Brain microvascular endothelial cell (primary cell): ENCODE measurements at places on chromosomes 2 and 18.

DNA sequence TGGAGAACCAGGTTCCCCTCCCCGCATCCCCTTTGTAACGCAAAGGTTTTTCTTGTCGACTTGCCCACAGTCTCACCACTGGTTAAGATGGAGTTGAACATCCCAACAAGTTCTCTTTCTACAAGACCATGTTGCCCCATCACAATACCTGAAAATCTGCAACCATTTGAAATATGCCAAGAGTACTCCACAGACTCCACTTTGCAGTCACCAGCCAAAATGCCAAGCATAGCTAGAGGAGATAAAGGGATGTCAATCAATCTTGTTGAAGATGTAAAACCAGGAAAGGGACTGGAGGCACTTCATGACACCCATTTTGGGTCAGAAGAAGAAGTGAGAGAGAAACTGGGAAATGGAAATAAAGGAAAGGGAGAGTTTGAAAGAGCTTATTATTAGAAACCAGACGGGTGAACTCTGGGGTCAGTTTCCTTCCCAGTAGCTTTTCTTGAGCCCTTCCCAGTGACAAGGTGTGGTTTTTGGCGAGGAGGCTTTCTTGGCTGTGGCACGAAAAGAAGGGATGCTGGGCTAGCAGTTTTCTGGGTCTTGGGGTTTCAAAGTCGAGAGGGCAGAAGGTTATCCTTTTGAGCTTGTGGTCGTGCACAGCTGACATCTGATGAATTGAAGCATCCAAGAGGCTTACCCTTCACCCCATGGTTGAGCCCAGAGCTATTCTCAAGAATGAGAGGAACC, 79.3 kb downstream of the ACAA2 start:
- no peak for DNase-seq

GRCh38 chr2:230961091-230961491, 34.8 kb upstream of the SPATA3 start:
- DNase-seq, result peak; percentile 20

GRCh38 chr18:46289931-46290330, 185.7 kb downstream of the HAUS1 start:
- no peak for DNase-seq

GRCh38 chr18:46152808-46153617, 48.8 kb downstream of the HAUS1 start:
- DNase-seq, result no peak

DNA sequence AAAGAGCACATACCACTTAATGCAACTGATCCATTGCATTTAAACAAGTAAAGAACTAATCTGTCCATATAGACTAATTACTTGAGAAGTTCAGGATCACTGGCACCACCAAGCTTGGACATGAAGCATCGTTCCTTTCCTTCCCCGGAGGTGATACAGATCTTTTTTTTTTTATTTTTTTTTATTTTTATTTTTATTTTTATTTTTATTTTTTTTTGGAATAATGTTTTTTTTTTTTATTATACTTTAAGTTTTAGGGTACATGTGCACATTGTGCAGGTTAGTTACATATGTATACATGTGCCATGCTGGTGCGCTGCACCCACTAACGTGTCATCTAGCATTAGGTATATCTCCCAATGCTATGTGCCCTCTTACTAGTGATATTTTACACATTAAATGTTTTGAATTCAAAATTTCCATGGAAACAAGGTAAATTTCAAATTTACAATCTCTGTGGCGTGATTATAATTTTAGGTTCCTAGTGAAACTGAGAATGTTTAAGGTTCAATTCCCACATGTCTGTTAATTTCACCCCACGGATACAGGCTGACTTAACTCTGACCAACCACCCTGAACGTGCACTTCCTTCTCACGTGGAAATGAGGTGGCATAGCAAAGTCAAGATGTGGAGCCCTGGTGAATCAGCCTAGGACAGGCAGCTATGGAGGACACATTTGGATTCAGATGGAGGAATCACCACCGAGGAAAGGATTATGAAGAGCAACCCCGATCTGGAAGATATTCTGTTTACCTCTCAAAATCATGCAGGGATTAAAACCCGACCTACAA, 101.6 kb upstream of the THOC1 start:
- no peak for DNase-seq

GRCh38 chr18:36284671-36285295, 12.7 kb upstream of the FHOD3 start:
- peak; percentile 69 for DNase-seq

- no peak for DNase-seq
These were observed 50.5 kb upstream of the SLC1A4 start for GRCh38 chr2:64938607-64939285.

DNA sequence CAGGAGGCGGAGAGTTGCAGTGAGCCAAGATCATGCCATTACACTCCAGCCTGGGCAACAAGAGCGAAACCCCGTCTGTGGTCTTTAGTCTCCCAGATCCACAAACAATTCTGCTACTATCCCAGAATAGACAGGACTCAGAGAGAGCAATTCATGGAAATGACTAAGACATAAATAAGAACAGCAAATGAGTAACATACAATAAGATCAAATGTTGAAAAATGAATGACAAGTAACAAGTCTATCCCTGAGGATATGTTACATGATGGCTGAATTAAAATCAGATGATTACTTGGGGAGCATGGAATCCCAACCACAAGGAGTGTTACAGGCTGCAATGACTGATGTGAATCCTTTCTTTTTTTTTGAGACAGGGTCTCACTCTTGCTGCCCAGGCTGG, 10.3 kb downstream of the ARL5A start:
- no peak for DNase-seq

DNA sequence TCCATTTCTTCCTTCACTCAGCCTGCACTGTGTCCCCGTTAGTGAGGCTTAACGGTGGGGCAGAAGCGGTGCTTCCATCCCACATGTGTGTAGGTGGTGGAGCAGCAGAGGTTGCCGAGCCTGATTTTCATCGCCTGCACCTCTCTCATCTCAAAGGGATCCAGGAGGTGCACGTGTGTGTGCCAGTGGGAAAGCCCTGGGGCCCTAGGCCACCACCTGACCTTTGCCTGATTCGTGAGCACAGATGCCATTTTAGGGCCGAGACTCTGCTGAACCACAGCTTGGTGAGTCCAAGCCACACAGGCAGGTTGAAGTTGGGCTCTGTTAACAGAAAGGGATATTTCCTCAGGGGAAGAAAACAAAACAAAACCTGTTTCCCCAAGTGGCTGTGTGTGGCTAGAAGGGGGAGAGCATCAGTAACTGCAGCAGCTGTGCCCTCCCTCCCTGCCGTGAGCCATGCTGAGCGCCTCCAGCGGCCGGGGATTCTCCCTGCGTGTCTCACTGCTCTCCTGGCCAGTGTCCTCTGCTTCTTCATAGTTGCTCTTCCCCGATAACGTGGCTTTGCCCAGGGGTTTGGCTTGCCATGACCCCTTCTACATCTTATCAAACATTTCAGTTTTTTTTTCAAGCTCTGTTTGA, 81.5 kb downstream of the MAPRE2 start:
- DNase-seq, result peak; percentile 37

DNA sequence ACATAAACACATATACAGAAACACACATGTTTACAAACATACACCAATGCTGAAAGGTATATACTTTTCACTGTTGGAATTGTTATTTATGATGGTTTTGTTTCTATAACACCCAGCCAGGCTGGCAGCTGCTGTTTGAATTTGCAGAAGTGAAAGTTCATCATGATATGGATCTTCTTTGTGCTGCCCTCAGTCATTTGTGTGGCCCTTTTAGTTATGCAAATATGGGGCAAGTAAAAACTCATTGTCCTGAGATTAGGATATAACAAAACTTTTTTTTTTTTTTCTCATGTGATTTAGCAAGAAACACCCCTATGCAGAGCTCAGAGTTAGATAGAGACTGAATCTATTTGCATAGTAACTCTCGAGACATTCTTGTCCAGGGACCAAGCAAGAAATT, 714.1 kb downstream of the KCNJ3 start:
- DNase-seq, result no peak
